NCI-H187 (cell line): ENCODE measurements at places on chromosomes 13 and 19.

DNA sequence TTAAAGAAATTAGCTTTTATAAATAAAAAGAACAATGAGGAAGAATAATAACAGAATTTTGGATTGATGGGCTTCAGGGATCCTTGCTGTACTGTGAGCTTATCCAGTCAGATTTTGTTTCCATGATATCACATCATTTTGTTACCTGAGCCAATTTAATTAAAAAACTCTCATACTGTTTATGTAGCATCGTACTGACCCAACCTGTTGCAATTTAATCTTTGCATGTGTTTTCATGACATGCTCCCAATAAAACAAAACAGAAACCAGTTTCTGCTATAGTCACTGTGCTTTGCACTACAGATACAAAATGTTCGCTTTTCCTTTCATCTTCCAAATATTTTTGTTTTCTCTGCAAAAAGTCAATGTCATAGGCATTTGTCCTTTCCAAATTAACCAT is 109.7 kb upstream of the RNF113B start:
- no peak for DNase-seq

GRCh38 chr19:4908781-4909155 is 533 bp upstream of the UHRF1 start:
- DNase-seq: no peak

DNA sequence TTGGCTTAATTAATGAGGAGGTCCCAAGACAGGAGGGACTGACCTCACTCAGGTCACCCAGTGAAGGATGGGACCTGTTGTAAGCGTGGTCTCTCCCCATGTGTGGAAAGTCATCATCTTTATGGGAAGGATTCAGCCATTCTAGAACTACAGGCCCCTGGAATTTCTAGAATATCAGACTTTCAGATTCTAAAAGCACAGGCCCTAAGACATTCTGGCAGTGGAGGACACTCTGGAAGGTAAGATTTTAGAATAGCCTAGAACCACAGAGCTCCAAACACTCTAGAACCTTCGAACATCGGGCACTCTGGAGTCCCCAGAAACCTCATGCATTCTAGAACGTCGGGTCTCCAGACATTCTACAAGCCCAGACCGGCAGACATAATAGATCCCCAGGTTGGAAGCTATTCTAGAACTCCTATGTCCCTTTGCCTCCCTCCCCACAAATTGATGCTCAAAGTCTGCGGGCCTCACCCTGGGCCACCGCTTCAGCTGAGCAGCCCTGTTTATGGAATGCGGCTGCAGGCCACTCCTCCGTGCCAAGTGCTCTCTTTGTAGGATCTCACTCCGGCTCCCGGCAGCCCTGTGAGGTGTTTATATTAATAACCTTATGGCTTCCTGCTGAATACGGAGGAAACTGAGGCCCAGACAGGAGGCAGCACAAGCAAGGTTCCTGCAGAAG is 1.9 kb upstream of the KLK15 start:
- DNase-seq: no peak

DNA sequence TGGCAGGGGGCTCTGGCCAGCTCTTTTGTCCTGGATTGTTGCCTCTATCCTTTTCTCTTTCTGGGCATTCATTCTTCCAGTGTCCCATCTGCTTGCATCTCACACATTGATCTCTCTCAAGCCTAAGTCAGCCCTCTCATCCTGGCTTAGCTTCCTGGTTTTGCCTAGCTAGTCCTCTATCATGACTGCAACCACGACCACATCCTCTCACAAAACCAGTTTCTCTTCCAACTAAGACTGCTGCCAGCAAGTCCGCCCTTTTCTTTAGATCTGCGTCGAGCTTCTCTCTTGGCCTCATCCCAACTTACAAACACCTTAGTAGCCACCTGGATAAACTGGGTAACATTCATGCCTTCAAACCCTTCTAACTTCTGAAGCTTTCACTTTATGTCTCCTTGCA is 212.2 kb upstream of the HTR2A start:
- DNase-seq: no peak

- no peak for DNase-seq
Observed at GRCh38 chr19:40469011-40469410, 2.2 kb downstream of the SPTBN4 start.

- no peak for DNase-seq
Observed at GRCh38 chr19:44003461-44004009, 778 bp downstream of the ZNF230 start.

DNA sequence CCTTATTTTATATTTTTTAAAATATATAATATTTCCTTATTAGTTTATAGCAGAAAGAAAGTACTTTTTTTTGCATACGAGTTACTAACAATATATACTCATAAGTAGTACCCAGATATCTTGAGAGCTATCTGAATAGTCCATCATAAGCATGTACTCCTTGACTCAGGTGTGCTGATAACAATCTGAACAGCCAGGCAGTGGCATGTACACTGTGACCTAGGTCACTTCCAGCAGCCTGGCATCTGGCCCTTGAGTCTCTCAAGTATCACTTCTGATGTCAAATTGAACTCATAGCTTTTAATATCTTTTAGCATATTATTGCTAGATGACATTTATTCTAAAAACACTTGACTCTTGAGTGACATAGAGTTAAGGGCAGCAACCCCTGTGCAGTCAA is 1576.7 kb downstream of the SLITRK1 start:
- no peak for DNase-seq

- no peak for DNase-seq
Observed at GRCh38 chr19:38317104-38317612, 1.4 kb upstream of the YIF1B start.

DNA sequence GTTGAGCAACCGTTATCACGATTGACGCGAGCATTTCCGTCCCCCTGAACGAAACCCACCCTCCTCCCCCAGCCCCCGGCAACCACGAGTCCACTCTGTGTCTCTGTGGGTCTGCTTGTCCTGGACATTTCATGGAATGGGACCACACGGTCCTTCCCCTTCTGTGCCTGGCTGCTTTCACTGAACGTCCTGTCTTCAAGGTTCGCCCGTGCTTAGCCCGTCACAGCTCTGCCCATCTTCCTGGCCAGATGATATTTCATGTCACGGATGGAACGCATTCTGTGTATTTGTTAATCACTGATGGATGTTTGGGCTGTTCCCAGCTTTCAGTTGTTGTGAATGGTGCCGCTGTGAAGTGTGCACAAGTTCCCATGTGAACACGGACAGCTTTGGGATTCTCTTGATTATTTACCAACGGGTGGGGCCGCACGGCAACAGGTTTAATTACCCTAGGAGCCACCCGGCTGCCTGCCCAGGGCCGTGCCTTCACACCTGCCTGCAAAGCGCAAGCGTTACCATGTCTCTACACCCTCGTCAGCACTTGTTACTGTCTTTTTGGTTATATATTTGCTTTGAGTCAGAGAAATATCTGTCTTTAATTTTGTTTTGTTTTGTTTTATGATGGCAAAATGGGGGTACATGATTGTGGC is 42.5 kb downstream of the RASA3 start:
- DNase-seq: no peak

- DNase-seq: peak; percentile 97
Observed at GRCh38 chr19:3557461-3558248, at the start of gene MFSD12. TSS of gene MFSD12 (minus strand) at chr19:3557586. CDS start at chr19:3557403, 183 bp downstream.

GRCh38 chr19:18388960-18389725 is 3.2 kb downstream of the GDF15 start:
- DNase-seq: no peak

GRCh38 chr19:29302002-29302928 is 89.3 kb upstream of the UQCRFS1 start:
- DNase-seq: no peak

DNA sequence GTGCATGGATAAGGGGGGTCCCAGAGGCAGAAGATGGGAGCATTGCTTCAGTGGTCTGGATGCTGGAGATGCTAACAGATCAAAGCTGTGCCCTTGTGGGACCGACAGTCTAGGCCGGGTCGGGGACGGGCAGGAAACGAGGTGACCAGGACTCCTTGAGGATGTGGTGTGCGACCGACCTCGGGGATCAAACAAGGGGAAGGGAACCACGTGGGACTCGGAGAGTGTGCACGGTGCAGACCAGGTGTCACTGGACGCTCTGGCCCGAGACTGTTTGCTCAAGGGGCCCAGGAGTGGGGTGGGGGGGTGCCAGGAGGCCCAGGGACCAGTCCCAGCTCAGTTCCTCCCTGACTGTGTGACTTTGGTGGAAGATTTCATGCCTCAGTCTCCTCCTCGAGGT is 6.0 kb downstream of the NFIC start:
- no peak for DNase-seq

GRCh38 chr13:21426238-21426637 is 32.9 kb downstream of the ZDHHC20 start:
- DNase-seq: no peak

DNA sequence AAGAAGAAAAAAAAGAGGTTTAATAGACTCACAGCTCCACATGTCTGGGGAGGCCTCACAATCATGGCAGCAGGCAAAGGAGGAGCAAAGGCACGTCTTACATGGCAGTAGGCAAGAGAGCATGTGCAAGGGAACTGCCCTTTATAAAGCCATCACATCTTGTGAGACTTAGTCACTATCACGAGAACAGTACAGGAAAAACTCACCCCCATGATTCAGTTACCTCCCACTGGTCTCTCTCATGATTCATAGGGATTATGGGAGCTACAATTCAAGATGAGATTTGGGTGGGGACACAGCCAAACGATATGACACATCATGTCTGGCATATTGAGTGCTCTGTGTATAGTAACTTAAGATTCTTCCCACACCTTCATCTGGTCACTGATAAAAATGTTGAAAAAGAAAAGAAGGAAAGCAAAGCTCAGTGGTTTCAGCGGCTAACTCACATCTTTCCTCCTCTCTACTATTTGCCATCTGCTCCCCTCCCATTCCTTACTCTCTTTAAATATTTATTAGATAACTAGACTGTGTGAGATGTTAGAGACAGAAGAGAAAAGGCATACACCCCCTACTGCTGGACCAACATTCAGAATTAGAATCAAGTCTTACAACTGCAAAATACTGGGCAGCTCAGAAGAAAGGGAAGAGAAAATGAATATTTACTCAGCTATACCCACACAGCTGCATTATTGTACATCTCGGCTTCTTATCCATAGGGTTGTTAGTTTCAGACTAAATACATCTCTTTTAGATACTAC is 60.1 kb upstream of the AKAP11 start:
- no peak for DNase-seq
